Activated B cell treated with CpG ODN at 0.5 μM for 24 hours (primary cell): ENCODE measurements at places on chromosomes 3 and 15. TPM values are rescaled to one million over a fixed set of nuclear protein-coding genes. Genes with fewer than 3 reads are reported as not detected.

GRCh38 chr3:88030210-88030609 is 28.6 kb downstream of the CGGBP1 start:
- no peak for DNase-seq

GRCh38 chr3:149277331-149277813 is 55.7 kb upstream of the CP start:
- no peak for DNase-seq

DNA sequence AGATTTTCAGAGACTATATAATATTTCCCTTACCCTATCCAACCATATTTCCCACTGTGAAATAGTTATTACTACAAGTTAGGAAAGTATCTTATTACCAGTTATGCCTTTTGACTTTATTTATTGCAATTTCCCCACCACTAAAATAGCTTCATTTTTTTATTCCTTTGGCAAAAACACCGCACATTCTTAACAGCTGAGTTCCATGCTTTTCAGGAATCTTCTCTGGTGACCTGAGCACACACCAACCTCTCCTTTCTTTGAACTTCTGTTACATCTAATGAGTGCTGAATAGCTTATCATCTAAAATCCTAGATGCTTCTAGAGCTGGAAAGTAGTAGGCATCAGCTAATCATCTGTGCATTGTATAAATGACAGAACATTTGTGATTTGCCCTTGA is 99.1 kb downstream of the UBE2E2 start:
- DNase-seq = no peak

DNA sequence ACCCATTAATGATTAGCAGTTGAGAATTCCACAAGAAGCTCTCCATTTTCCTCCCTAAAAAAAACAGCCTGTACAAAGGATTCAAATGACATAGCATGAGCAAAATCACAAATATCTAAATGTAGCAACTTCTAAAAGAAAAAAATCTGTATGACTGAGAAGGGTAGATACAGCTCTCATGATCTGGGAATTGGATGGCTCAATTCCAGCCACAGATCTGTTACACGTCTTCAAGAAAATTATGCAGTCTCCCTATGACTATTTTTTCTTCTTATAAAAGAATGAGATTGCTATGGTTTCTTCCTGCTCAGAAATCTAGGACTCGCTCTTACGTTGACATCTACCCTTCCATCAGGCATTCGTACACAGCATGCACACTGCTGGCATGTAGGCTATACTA is 71.5 kb downstream of the PLCH1 start:
- no peak for DNase-seq

DNA sequence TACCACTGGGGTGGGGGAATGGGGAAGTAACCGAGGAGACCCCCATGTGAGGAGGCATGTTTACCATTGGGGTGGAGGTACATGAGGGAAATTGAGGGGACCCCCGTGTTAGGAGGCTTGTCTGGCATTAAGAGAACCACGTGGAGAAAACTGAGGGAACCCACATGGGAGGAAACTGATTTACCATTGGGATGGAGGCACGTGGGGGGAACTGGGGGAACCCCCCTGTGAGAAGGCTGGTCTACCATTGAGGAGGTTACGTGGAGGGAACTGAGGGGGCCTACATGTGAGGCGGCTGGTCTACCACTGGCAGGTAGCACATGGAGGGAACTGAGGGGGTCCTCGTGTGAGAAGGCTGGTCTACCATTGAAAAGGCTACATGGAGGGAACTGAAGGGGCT is 159.4 kb downstream of the FBLN2 start:
- peak; percentile 6 for DNase-seq

ARPIN gene
- total RNA-seq = not detected in 2 replicates

HTR3E gene
- total RNA-seq = not detected in 2 replicates
